MM.1S (cell line): ENCODE measurements at places on chromosomes 1 and 21.

DNA sequence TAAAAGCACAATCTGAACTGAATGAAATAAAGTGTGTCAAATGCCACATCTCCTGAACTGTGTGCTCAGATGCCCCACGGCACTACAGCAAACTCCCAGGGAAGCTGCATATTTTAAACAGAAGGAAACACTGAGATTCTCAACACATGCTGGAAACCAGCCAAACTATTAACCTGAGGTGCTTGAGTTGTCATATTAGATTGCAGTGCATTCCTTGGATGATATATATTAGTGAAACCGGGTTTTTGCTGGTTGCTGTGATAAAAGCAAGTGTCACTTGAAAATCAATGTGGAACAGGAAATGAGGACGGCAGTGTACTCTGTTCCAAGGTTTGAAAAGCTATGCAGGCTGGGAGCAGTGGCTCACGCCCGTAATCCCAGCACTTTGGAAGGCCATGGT, 8.7 kb downstream of the SYNJ1 start:
- no peak for DNase-seq

DNA sequence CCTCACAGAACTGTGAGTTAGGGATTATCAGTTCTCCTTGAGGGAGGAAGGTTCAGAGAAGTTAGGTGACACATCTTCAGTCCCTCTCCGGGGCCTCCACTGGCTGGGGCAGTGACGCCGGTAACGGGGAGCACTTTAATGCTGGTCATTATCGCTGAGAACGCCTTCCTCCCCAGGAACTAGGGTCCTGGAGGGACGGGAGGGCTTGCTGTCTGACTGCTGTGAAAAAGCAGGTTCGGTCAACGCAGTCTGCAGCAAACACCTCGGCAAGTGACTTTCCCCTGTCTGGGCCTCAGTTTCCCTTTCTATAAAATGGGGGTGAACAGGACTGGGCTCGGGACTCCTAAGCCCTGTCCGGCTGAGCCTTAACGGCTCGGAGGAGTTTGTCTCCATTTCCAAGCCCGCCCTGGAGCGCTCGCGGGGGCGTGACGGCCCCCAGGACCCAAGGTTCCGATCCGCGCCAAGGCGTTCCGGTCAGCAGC, 341 bp upstream of the TMEM61 start:
- DNase-seq: no peak

DNA sequence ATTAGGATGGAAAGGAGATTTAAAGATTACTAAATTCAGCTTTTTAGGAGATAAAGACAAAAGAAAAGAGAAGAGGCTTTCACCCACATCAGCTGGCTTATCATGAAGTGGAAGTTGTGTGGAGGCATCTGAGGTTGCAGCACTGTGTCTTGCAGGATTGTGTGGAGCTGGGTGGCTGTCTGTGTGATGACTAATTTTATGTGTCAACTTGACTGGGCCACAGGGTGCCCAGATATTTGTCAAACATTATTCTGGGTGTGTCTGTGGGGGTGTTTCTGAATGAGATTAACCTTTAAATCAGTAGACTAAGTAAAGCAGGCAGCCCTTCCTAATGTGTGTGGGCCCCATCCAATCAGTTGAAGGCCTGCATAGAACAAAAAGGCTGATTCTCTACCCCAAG, 3.9 kb downstream of the KCNA10 start:
- no peak for DNase-seq

DNA sequence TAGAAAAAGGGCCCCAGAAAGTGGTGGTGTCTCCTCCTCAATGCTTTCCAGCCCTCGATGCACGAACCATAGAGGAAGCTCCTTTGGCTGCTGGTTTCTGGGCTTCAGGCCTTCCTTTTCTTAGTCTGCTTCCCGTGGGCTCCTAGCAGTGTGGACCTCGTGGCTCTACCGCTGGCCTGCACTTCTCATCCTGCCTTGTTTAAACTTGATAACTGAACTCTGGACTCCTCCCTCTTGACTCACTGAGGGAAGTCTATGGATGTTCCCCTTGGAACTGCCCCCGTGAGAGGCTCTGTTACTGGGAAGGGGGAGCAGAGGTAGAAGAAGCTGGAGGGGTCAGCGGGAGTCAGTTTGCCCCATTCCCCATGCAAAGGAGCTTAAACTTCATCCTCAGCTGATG, 75.3 kb upstream of the WDR26 start:
- no peak for DNase-seq

GRCh38 chr1:166297993-166298392, 131.2 kb upstream of the FAM78B start:
- no peak for DNase-seq

GRCh38 chr1:54884135-54884586, 2.8 kb downstream of the DHCR24 start:
- DNase-seq: no peak

DNA sequence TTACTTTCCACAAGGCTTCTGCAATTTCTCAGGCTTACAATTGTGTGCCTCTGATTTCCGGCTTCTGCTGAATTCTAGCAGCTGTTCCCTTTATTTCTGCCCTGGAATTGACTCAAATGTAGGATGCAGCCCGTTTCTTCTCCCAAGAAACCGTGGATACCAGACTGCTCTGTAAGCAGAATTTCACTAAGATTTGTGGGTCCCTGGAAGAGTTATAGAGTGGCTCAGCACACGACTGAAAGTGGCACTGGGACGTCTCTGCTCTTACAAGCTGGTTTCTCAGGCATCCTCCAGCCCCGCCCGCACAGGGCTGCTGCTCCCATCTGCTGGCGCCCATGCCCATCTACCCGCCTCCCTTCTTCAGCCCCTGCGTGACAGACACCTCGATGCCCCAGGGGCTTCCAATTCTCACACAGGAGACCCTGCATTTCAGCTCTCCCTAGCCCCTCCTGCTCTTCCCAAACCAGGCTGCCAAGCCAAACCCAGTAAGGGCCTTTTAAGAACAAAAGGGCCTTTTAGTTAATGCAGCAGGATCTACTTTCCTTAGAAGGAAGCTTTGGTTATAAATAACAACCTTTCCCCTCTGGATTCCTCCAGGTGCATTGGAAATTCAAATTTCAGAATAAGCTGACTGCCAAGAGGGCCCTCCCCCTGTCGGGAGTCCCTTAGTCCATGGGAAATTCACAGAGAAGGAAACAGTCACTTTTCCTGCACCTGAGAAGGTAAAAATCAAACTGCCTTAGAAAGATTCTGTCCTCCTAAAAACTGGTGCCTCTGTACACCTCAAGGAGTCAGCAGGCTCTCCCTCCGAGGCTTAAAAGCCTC, 45.4 kb upstream of the TENT5B start:
- DNase-seq: no peak

DNA sequence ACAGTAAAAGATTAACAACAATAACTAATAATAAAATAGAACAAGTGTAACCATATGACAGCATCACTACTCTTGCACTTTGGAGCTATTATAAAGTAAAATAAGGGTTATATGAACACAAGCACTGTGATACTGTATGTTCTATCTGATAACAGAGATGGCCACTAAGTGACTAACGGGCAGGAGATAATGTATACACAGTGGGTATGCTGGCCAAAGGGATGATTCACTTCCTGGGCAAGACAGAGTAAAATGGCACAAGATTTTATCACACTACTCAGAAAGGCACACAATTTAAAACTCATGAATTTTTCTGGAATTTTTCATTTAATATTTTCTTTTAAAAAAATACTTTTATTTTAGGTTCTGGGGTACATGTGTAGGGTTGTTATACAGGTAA, 12.3 kb downstream of the SLC9C2 start:
- no peak for DNase-seq

DNA sequence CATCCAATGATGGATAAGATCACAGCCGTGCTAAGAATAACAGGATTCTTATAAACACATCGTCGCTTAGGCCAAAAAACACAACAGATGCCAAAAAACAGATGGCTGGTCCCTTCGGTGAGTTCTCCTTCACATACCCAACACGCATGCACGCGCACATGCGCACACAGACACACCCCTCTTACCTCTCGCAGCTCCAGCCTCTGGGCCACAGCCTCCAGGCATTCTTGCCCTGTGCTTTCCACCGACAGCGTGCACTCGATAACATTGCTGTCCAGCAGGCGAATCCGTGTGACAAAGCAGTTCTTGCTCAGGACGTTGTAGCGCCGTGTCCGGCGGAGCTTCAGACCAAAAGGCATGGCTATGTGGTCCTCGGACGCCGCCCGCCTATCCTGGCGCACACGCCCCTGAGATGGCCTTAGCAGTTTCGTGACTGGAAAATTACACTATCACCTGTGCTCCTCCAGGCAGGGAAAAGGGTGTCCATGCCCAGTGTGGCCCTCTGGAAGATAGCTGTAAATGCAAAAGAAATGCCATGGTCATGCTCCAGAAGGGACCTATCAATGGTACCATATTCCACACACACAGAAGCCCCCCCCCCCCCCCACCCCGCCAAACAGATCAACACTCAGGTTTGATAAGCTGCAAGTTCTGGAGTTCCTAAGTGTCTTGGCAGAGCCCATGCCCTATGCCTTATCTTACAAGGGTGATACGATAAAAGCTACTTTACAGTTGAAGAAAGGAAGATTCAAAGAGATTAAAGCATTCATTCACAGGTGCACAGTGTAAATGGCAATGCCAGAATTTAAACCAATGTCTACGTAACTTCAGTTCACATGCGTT, 86.7 kb downstream of the PTPN14 start:
- no peak for DNase-seq

DNA sequence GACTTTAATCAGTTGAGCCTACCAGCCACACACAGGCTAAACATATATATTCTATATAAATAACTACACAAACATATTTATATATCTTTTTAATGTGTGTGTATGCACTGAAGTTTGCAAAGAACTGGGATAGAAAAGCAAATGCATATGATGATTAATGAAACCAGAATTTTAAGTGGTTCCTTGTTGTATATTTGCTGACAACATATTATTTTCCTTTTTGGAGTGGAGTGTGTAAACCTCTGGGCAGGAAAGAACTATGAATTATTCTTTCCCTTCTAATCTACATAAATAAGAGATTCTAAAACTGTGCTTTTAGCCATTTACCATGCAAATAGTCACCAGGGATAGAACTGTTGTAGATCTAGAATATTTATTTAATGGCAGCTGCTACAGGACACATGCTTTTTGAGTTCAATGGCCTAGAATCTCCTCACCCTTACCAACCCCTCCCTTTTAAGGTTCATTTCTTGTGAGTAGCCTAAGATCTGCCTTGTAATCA, 187.6 kb downstream of the BACH1 start:
- DNase-seq: no peak

DNA sequence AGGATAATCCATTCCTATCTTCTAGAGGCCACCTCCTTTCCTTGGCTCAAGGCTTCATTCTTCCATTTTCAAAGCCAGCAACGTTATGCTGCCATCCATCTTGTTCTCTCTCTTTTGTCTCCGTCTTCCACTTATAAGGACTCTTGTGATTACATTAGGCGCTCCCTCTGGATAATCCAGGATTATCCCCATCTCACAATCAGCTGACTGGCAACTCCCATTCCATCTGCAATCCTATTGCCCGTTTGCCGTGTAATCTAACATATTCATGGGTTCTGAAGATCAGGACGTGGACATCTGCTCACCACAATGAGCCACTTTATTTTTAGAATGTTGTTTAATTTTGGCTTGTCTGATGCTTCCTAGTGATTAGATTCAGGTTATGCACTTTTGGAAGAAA, 89.3 kb downstream of the EBNA1BP2 start:
- DNase-seq: no peak

DNA sequence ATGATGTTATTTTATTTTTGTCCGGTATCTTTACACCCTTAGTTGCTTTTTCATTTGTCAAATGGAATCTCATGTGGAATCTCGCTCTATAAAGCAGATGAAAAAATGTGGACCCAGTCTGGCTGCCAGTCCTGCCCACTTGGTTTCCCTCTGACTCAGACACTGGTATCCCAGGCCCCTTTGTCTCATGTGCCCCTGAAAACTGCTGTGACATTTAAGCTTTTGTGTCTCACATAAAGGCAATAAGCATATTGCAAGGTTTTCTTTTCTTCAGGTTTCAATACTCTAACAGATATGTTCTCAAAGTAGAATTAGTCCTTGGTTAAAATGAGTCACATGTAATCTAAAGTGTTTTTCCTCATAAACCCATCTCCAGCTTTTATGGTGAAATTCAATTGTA, 183.3 kb downstream of the ST6GALNAC3 start:
- DNase-seq: no peak

- DNase-seq: no peak
Observed at GRCh38 chr1:212719633-212720032, 20.0 kb upstream of the BATF3 start.

DNA sequence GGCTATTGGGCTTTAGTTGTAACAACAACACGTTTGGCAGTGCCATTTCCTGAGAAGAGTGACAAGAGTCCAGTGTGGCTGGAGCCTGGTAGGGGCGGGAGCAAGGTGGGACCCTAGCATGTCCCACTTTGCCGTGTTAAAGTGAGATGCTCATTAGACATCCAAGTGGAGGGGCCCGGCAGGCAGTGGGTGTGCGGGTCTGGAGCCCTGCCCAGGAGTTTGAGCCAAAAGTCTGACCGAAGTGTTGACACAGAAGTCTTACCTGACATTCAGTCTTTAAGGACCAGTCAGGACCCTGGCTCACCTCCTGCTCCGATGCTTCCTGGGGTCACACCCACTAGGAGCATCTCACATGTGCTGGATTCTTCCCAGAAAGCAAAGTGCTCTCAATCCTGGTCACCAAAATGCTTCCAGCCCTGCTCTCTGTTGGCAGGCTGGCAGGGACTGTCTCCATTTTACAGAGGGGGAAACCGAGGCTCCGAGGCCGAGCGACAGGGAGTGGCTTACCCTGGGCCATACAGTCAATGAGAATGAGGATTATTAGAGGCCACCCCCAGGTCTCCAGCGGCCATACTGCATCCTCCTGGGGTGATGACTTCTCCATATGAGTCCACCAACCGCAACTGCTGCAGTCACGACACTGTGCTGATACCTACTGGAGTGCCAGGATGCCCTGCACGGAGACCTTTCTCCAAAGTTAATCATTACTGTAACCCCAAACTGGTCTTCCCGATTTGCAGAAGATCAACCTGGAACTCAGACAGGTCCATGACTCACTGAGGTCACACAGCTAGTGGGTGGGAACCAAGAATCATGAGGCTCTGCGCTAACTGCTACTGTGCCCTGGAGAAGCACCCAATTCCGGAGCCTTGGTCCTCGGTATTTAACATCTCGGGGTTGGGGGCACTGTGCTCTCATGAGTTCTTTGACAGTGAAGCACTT, 112.7 kb downstream of the PRDM2 start:
- no peak for DNase-seq

GRCh38 chr21:33015096-33015495, 10.6 kb upstream of the OLIG2 start:
- DNase-seq: no peak
